ENCODE measurements at places on chromosomes 16 and 17. TPM values are rescaled to one million over a fixed set of nuclear protein-coding genes. Genes with fewer than 3 reads are reported as not detected.

DNA sequence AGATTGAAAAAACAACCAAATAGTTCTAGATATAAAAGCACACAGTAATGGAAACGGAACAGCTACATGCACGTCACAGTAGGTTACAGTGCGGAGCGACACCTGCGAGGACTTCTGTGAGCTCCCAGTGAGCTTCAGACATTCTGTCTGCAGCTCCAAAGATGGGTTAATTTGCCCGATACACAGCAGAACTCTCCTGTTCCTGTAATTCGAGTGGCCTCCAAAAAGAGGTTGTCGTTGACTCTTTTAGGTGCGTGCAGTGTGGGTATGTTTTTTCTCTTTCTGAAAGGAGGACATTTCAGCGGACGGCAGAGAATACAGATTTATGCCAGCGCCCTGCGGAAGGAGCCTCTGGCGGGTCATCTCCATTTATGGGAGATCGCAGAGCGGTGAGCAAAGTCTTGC is 2.9 kb downstream of the OR1F1 start:
- no peak for DNase-seq

The HOXB8 gene
- total RNA-seq = not detected

The EPX gene
- not detected for total RNA-seq

GRCh38 chr17:9120471-9120870 is 99.2 kb downstream of the NTN1 start:
- DNase-seq = no peak

- DNase-seq = no peak
Measured at GRCh38 chr17:76458580-76459490, 5.9 kb upstream of the UBE2O start.

DNA sequence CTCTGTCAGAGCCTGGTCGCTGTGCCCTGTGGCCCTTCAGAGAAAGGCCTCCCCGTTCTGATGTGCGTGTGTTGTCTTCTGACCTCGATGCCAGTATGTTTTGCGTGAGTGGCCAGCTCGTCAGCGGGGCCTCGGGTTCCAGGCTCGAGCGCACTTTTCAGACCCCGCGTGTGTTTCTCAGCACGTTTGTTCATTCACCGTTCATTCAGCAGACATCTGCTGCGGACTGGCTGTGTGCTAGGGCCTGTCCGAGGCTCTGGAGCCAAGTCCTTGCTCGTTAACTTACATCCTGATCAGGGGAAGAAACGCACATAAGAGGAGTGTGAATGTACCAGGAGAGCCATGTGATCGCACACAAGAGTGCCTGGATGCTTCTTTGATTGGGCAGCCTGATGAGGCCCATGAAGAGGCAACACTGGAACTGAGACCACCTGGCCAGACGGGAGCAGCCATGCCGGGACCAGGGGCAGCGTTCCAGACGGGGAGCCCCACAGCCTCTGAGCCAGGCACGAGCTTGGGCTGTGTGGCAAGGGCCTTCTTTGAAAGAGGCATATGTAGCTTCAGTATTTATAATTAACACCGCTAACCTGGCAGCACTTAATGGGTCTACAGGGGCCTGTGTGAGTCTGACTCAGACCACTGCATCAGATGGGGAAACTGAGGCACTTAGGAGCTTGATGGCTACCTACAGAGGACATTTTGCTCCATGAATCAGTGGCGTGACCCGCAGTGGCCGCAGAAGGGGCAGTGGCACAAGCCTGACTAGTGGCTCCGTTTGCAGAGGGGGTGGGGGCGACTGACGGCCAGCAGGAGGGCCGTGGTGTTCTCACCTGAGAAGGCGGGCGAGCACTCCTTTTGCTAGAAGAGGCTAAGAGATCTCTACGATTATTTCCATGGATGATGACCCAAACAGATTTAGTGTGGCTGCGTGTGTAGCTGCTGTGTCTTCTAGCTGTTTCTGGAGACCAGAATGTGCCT is 187.9 kb upstream of the CHMP6 start:
- DNase-seq = no peak

- DNase-seq = no peak
Measured at GRCh38 chr17:11618861-11619566, 20.7 kb downstream of the DNAH9 start.

GRCh38 chr16:50821586-50821985 is 79.7 kb downstream of the CYLD start:
- peak; percentile 13 for DNase-seq

DNA sequence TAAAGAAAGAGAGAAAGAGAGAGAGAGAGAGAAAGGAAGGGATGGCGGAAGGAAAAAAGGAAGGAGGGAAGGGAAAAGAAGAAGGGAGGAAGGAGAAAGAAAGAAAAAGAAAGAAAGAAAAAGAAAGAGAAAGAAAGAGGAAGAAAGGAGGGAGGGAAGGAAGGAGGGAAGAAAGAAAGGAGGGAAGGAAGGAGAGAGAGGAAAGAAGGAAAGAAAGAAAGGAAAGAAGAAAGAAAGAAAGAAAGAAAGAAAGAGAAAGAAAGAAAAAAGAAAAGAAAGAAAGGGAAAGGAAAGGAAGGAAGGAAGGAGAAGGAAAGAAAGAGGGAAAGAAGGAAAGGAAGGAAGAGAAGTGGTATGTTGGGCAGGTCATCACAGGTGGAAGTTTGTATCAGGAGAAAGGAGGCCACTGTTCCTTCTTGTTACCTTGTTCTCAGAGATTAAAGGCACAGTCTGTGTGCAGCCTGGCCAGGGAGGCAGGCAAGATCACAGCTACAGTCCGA is 19.3 kb downstream of the SLC35G3 start:
- DNase-seq = no peak

DNA sequence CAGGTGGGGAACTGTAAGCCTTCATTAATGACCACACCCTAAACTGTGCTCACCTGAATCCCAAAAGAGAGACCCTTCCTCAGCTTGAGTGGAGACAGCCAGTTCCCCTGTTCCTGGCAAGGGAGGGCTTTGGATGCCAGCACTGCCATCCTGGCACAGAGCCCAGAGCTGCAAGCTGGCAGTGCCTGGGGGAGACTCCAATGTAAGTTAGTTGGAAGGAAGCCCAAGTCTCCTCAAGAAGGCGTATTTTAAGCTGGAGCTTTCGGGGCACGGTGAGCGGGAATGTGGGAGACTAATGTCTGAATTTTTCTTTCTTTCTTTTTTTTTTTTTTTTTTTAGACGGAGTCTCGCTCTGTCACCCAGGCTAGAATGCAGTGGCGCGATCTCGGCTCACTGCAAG is 4.7 kb downstream of the CDC42EP4 start:
- DNase-seq = no peak
